ENCODE measurements at places on chromosomes 16 and 17.

GRCh38 chr17:39364236-39365025 is 37.0 kb downstream of the FBXL20 start:
- DNase-seq = peak; percentile 61

GRCh38 chr17:78641243-78641642 is 64.0 kb upstream of the DNAH17 start:
- no peak for DNase-seq

GRCh38 chr16:11190588-11191560 is 65.1 kb downstream of the SOCS1 start:
- no peak for DNase-seq

DNA sequence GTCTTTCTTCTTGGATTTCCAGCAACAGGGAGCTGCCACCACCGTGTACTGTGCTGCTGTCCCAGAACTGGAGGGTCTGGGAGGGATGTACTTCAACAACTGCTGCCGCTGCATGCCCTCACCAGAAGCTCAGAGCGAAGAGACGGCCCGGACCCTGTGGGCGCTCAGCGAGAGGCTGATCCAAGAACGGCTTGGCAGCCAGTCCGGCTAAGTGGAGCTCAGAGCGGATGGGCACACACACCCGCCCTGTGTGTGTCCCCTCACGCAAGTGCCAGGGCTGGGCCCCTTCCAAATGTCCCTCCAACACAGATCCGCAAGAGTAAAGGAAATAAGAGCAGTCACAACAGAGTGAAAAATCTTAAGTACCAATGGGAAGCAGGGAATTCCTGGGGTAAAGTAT is 389.0 kb downstream of the MAF start:
- DNase-seq = no peak

DNA sequence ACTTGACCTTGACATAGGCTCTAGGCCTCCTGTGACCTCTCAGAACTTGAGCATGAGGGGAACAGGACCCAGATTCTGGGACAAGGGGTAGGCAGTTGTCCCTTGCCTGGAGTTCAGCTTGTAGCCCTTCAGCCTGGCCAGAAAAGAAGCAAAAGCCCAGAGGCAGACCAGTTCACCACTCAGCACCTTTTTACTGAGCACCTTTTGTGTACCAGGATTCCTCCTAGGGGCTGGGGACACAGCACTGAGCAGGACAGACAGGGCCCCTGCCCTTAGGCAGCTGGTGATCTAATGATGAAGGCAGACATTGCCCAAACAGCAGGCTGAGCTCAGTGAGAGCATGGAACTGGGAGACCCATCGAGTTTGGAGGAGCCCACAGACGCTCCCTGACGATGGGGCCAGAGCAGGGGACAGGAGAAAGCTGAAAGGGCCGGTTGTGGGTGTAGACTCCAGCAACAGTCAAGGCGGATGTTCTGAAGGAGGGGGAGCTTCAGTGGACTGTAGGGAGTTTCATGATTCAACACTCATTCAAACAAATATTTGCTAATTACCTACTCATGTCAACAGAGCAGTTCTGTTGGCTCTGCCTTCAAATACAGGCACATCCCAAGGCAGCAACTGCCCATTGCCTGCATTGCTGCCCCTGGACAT is 32.0 kb downstream of the SBK1 start:
- DNase-seq = no peak

- peak; percentile 66 for DNase-seq
These were observed 491 bp downstream of the TRAP1 start for GRCh38 chr16:3716831-3717234.

DNA sequence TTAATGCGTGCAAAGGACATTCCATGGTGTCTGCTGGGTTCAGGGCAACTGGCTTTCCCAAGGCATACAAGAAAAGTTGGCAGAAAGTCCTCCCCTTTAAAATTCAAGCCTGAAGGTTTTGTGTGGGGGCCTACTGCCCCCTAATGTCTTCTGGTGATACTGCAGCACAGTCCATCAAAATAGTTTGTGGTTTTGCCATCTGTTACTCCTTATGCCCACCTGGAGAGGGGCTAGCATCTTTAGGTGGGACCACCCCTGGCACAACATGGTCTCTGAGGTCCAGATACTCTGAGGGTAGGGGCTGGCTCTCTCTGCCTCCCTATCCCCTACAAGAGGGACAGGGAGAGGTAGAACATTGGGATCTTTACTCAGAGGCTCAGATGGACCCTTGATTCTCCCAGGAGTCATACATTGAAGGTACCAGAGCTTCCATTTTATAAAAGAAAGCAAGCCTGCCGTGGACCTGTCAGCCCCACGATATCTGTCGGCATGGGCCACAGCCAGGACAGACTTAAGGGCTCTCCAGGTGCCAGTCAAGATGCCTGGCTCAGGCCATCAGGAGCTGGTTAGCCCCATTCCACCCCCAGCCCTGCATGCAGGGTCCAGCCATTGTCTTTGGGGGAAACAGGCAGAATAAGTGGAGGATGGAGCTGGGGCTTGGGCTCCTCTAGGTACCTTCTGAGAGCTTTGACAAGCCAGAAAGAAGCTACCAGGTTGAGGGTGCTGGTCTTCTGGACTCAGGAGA is 6.3 kb downstream of the ESRP2 start:
- peak; percentile 64 for DNase-seq

- no peak for DNase-seq
These were observed 32.0 kb upstream of the AQP8 start for GRCh38 chr16:25184771-25185170.

- no peak for DNase-seq
These were observed 4.7 kb upstream of the EIF1 start for GRCh38 chr17:41684035-41684434.

All from NB4 (cell line).